Hematopoietic multipotent progenitor cell treated with erythropoietin and hydrocortisone succinate and interleukin-3 and kit ligand, for 15 days (in vitro differentiated cells): ENCODE measurements at places on chromosomes 2 and 18.

DNA sequence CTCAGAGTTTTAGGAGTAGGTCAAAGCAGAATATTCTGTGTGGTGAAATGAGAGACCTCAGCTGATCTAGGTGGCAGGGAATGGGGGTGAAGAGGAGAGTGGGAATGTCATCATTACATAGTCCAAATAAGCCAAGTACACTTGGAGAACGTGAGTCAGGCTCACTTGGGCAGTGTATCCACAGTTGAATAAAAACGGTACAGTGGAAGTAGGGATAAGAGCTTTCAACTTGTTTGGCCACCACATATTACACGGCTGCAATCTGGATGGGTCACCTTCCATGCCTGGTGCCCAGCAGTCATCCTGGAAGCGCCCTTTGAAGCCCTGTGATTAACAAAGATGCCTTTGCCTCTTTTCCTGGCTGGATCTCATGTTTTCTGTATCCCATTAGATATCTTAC is 28.6 kb downstream of the MIB1 start:
- DNase-seq, result no peak

GRCh38 chr2:105865222-105865913 is 120.7 kb downstream of the NCK2 start:
- DNase-seq, result no peak

- no peak for DNase-seq
These were observed 39.7 kb downstream of the HS6ST1 start for GRCh38 chr2:128279009-128279408.

GRCh38 chr18:31317860-31318259 is at the start of gene DSG1:
Gene DSG1, plus strand, starts transcription at chr18:31318160. Its CDS starts 141 bp downstream, at chr18:31318301.
- DNase-seq, result no peak

- DNase-seq, result no peak
These were observed 162.7 kb upstream of the ETAA1 start for GRCh38 chr2:67234440-67234839.

GRCh38 chr2:15853903-15854302 is 86.4 kb upstream of the MYCN start:
- no peak for DNase-seq

GRCh38 chr18:24725644-24726415 is 265.4 kb downstream of the HRH4 start:
- DNase-seq, result no peak

DNA sequence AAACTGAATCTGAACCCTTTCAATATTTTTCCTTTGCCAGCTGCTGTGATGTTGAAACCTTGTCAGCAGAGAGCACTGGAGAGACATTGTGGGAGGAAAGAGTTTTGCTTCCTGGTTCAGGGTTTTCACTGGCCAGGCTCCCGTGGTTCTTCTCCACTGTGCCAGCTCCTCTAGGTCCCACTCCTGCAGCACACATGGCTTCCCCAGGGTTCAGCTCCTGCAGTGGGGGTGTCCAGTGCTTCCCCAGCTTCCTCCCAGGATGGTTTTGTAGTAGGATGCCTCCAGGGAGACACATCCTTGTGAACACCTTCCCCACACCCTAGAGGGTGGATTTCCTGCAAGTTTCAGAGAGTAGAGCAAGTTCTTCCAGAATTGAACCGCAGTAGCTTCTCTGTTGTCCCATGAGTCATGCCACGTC is 24.0 kb upstream of the SULT1C3 start:
- no peak for DNase-seq

GRCh38 chr18:70293166-70293565 is 4.3 kb downstream of the SOCS6 start:
- DNase-seq, result no peak
